ENCODE measurements at places on chromosomes 4 and X. TPM values are rescaled to one million over a fixed set of nuclear protein-coding genes. Genes with fewer than 3 reads are reported as not detected.
A peak's percentile ranks its signal among the peaks of the same experiment; 100 is the strongest.

GRCh38 chr4:119238068-119238722 lies 25.7 kb downstream of the USP53 start:
- no peaks in the 10 kb centered on the region for H3K27me3 ChIP-seq
- DNase-seq: peak; percentile 54
- H3K36me3 ChIP-seq: peaks cover 10% of the 10 kb centered on the region
- H3K4me1 ChIP-seq: peaks cover 33% of the 10 kb centered on the region

DNA sequence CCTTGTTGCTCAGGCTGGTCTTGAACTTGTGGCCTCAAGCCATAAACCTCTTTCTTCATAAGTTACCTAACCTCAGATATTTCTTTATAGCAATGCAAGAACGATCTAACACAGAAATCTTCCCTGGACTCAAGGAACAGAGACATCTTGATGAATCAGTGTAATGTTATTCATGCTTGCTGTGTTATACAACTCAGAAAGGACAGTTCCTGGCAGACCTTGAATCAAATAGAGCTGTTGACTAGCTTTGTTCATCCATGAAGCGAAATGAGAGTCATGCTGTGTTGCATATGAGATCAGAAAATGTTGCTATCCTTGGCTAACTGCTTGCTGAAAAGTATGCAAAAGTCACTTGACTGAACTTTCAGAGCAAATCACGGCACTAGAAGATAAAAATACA lies 72.6 kb upstream of the ARHGAP24 start:
- no peaks in the 10 kb centered on the region for H3K27me3 ChIP-seq
- no peak overlapping the region for H3K4me3 ChIP-seq
- H3K4me1 ChIP-seq: no peaks in the 10 kb centered on the region

GRCh38 chr4:76923619-76924357 lies 25.8 kb upstream of the SEPTIN11 start:
- H3K4me1 ChIP-seq: no peaks in the 10 kb centered on the region
- no peaks in the 10 kb centered on the region for H3K27me3 ChIP-seq
- no peaks in the 10 kb centered on the region for H3K36me3 ChIP-seq
- H3K27ac ChIP-seq: no peak overlapping the region

GRCh38 chrX:80334583-80334982 lies 85.7 kb upstream of the TENT5D start:
- no peak overlapping the region for H3K4me3 ChIP-seq
- H3K27me3 ChIP-seq: no peaks in the 10 kb centered on the region
- H3K4me1 ChIP-seq: no peaks in the 10 kb centered on the region
- no peak for DNase-seq
- H3K27ac ChIP-seq: no peak overlapping the region

GRCh38 chr4:144820011-144820727 lies 174.2 kb downstream of the HHIP start:
- DNase-seq: no peak
- H3K27ac ChIP-seq: no peak overlapping the region
- no peak overlapping the region for H3K4me3 ChIP-seq

Gene ZC4H2
- total RNA-seq: 9.1 TPM

Gene GAB1
- 0.45 TPM for total RNA-seq

Gene KLKB1
- total RNA-seq: not detected

Gene TNMD
- not detected for total RNA-seq

Gene NFKB1
- 133 TPM for total RNA-seq
